ENCODE measurements at places on chromosomes 11 and 22.

- DNase-seq = no peak
Observed at GRCh38 chr22:30251711-30252110, 5.2 kb upstream of the LIF start.

GRCh38 chr11:75743711-75744563 is 24.6 kb upstream of the DGAT2 start:
- DNase-seq = no peak

- peak; percentile 12 for DNase-seq
Observed at GRCh38 chr11:113994077-113994954, 19.4 kb downstream of the HTR3A start.

DNA sequence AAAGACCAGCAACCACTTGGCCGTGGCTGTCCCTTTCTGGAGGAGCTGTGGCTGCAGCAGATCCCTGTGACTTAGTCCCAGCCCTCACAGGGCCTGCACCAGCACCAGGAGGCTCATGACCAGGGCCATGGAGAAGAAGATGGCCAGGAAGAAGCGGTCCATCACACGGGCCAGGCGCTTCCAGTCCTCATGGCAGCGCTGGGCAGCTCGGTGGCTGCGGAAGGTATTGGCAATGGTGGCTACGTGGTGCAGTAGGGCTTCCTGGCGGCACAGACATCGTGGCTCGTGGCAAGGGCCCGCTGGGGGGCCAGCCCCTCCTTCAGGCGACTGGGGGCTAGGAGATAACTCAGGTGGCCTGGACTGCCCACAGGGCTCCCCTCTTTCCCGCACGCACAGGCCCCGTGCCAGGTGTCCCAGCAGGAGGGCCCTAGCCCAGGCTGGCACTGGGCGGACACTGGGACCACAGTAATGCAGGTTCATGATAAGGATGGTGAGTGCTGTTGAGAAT is 5.1 kb downstream of the CHRNA10 start:
- no peak for DNase-seq

GRCh38 chr11:110293389-110293788 is 3.0 kb downstream of the RDX start:
- DNase-seq = no peak

DNA sequence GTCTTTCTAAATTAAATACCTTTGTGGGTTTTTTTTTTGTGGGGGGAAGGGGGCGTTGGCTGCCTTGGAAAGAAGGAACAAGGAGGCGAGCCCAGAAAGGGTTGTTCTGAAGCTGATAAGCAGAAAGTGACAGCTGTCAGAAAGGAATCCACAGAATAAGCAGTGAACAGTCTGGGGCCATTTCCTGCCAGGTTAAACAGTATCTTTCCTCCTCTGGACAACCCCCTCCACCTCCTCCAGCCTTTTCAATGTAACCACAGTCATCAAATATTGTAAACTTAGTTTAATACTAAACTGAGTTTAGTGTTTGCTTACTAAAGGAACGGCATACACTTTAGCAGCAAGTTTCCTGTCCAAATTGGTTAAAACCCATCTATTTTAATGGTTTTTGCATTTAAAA is 271.2 kb upstream of the SYN3 start:
- DNase-seq = no peak

- no peak for DNase-seq
Observed at GRCh38 chr11:122105044-122105758, 10.8 kb downstream of the BLID start.

DNA sequence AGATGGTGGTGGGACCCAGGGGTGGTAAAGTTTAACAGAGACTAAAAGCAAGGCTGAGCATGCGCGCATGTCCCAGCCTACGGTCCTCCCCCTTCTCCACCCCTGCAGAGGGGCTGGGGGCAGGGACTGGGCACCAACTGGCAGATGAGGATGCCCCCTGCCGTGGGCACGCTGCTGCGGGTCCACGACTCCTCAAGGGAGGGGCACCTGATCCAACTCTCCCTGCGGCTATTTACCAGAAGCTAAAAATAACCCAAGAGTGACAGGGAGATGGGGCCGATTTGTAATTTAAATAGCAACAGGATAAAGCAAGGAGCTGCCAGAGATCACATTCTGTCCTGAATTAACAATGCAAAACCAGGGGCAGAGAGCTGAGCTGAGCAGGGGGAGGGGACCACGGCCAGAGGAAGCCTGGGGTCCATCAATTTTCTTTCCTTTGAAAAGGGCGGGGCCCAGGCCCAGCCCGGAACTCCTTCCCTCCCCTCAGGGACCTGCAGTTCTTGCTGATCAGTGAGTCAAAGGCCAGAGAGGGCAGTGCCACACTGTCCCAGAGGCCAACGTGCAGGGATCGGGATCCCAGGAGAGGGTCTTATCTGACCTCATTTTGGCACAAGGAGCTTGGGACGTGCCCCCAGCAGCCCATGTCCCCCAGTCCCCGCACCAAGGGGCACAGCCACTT is 8.1 kb upstream of the DGKZ start:
- DNase-seq = no peak

- DNase-seq = no peak
Observed at GRCh38 chr11:66112041-66112491, 42.0 kb downstream of the PACS1 start.

- DNase-seq = no peak
Observed at GRCh38 chr22:20001082-20001638, 15.5 kb downstream of the ARVCF start.

- DNase-seq = no peak
Observed at GRCh38 chr22:49720279-49720959, 107.3 kb downstream of the BRD1 start.

DNA sequence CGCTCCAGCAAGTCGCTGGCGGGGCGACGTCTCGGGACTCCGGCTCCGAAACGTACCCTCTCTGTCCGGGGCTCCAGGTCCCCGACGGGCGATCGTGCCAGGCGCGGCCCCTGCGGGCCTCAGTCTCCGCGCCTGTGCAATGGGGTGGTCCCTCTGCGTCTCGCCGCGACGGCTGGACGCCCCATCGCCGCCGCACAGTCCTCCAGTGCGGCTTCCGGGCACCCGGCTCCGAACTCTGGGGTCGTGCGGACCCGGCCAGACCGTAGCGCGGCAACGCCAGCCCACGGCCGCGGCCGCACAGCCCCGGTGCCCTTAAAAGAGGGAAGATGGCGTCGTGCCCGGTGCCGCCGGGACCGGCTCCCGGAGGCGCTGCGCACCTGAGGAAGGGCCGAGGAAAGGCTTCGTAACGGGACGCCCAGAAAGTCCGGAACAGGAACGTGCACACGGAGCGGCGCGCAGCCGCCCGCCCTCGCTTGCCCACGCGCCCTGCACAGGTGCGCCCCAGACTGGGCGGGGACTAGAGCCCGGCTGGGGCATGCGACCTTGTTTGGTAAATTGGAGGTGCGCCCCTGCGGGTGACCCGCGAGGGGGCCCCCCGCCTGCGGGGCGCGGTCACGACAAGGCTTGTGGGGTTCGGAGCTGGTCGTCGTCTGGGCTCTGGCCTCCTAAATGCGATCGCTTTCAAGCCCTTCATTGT is 525 bp downstream of the BIK start:
- DNase-seq = peak; percentile 33

DNA sequence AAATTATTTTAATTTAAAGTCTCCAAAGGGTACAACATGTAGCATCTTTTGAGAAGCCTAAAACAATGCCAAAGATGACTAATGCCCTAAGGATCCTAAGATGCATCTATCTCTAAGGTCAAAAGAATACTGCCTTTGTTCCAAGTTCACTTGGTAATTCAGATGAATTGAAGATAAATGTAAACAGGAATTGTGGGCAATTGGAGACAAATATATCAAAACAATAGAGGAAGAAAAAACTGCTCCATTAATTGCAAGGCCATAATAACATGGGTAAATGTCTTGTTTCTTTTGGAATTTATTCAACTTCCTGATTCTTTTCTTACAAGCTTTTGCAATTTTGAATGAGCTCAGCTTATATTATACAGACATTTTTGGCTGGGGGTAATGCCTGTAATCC is 338.6 kb downstream of the TTC28 start:
- no peak for DNase-seq

GRCh38 chr22:19121631-19122142 is 525 bp downstream of the DGCR2 start:
- peak; percentile 18 for DNase-seq
